Right renal cortex interstitium (tissue), 3 donors: ENCODE measurements at places on chromosomes 1 and 21.

DNA sequence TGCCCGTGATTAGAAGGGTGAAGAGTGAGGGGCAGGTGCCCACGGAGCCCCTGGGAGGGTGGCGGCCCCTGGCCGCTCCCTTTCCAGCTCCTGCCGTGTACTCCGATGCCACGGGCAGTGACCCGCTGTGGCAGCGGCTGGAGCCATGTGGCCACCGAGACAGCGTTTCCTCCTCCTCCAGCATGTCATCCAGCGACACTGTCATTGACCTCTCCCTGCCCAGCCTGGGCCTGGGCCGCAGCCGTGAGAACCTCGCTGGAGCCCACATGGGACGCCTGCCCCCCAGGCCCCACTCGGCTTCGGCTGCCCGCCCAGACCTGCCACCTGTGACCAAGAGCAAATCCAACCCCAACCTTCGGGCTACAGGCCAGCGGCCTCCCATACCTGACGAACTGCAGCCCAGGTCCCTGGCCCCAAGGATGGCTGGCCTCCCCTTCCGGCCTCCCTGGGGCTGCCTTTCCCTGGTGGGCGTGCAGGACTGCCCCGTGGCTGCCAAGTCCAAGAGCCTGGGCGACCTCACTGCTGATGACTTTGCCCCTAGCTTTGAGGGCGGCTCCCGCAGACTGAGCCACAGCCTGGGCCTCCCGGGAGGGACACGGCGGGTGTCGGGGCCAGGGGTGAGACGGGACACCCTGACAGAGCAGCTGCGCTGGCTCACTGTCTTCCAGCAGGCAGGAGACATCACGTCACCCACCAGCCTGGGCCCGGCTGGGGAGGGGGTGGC lies 22.0 kb downstream of the PANK4 start:
- no peak for DNase-seq

DNA sequence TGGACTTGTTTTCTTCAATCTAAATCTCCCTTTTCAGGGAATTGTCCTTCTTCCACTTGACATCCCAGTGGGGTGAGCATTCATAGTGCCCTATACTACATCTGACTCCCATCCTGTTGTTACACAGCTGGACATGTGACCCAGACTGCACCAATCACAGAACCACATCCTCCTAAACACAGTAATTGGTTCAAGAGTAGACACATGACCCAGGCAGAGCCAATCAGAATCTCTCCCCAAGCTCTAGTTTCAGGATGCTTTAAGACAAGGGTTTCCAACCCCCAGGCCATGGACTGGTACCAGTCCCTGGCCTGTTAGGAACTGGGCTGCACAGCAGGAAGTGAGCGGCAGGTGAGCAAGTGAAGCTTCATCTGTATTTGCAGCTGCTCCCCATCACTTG lies 5.6 kb upstream of the DDOST start:
- no peak for DNase-seq

GRCh38 chr1:157105298-157105987 lies 5.8 kb upstream of the ETV3L start:
- no peak for DNase-seq

DNA sequence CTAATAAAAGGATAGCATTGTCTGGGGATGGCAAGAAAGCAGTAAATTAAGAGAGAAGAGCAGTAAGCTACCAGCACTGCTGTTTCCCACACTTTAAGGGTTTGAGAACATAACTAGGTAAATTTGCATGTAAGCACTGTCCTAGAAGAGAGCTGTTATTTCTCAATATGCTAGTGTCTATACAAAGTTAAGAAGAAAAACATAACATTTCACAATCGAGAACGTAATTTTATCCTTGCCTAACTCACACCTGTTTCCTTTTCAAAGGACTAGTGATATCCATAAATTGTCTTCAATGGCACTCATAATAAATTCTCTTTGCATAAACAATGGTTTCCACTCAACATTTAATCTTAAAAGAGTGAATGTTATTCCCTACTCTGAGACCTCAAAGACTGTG lies 576.0 kb downstream of the PTBP2 start:
- no peak for DNase-seq

- no peak for DNase-seq
Observed at GRCh38 chr1:193856261-193856660, 669.8 kb upstream of the B3GALT2 start.
